ENCODE measurements at places on chromosomes 1 and 21.

GRCh38 chr1:99758073-99758511, 8.3 kb downstream of the FRRS1 start:
- DNase-seq: no peak

DNA sequence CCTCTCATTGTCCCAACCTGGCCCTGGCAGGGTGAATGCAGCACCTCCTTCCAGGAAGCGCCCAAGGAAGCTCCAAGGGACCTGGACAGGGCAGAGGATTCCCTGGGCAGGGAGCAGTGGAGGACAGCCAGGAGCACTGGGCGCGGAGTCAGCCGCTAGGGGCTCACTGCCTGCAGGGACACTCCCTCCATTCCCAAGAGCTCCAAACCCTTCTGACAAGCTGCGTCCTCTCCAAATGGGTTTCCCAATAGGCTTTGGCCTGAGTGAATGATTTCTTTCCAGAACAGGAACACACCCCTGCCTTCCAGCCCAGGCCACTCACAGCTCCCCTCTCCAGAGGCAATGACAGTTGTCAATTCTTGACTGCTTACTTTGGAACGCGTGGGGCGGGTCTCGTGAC, 128.5 kb upstream of the EDN2 start:
- DNase-seq: no peak

GRCh38 chr1:117512728-117513321, 93.0 kb upstream of the TENT5C start:
- no peak for DNase-seq

- no peak for DNase-seq
Measured at GRCh38 chr1:51293898-51294515, 36.4 kb downstream of the TTC39A start.

GRCh38 chr1:52348704-52349300, 17.2 kb downstream of the CC2D1B start:
- DNase-seq: no peak

DNA sequence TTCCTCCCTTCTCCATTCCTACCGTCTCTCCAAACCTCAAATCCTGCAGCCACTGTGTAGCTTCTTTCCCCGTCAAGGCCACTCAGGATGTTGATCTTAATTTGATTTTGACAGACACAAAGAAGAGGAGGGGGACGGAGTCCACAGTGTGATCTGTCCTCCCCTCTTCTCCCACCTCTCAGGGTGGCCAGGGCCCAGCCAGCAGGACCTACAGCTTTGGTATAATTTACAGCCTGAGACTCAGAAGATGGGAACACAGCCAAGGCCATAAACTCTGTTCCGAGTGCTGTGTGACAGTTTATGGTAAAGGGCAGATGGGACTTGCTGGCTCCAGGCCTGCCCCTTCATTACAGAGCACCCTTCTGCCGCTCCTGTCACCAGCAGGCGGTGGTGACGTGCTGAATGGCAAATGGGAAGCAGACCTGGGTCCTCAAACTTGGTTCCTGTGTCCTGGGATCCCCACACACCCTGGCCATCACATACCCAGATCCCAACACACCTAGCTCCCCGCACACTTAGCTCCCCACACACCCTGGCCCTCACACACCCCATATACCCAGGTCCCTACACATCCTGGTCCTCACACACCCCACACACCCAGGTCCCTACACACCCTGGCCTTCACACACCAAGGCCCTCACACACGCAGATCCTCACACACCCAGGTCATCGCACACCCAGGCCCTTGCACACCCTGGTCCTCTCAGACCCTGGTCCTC, 71.6 kb downstream of the CD2 start:
- DNase-seq: no peak

DNA sequence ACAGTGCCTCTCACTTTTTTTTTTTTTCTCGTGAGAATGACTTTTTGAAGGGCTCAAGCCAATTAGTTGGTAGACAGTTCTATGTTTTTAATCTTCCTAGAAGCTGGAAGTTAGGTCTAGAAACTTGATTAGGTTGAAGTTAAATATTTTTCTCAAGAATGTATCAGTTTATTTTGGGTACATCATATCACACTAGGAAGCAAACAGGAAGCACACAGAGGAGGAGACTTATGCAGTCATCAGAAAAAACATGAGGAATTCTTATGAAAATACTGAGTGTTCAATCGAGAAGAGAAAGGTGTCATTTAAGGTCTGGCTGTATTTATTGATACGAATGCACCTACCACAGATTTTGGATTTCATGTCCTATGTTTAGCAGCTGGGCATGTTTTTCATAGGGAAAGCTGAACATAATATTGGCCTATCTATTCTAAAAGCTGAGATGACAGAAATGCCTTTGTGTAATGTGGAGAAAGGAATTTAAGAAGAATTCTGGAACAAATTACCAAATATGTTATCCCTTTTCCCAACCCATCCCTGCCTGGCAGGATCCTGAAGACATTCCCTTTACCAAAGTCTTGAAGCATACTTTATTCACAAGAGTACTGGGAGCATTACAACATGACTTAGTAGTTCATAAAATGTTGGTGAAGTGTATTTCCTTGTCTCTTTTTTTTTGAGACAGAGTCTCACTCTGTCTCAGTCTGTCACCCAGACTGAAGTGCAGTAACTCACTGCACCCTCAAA, 17.5 kb upstream of the ZFP69B start:
- no peak for DNase-seq

DNA sequence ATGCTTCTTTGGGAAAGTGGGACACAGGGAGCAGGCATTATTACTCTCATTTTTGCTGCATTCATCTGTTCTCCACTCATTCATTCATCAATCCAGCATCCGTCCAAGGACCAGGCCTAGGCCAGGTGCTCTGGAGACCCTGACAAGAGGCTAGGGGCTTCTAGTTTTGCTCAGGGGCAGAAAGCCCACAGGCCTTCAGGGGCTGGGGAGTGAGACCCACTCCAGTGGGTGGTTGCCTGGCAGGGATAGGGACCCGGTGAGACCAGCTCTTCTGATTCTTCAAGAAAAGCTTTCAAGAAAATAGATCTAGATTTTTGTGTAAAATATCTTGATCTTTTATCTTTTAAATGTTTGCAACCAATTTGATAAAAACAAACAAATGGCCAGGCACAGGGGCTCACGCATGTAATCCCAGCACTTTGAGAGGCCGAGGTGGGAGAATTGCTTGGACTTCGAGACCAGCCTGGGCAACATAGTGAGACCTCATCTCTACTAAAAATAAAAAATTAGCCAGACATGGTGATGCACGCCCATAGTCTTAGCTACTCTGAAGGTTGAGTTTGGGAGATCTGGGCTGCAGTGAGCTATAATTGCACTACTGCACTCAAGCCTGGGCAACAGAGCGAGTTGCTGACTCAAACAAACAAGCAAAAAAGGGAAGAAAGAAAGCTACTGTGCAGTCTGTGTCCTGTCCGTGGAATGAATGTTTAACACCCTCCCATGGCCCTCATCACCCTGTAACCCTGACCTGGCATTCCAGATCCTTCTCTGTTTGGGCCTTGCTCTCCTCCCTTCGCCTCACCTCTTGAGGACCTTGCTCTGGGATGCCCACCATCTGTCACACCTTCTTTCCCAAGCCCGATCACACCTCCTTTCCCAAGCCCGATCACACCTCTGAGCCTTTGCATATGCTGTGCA, 17.3 kb upstream of the LRP8 start:
- no peak for DNase-seq

DNA sequence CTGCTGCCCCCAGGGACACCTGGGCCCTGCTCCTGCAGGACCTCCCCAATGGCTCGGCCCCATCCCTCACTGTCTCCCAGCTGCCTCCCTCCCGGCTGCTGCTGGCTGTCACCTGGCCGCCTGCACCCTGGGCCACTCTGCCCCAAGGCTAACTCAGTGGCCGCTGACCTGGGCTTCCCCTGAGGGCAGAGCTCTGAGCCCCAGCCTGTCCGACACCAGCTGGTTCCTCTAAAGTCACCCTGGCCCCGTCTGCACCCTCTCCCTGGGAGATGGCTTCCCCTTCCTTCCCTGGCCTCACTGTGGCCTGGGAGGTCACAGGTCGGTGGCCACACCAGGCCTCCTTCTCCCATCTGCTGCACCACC, 15.0 kb downstream of the ITGB2 start:
- DNase-seq: no peak

DNA sequence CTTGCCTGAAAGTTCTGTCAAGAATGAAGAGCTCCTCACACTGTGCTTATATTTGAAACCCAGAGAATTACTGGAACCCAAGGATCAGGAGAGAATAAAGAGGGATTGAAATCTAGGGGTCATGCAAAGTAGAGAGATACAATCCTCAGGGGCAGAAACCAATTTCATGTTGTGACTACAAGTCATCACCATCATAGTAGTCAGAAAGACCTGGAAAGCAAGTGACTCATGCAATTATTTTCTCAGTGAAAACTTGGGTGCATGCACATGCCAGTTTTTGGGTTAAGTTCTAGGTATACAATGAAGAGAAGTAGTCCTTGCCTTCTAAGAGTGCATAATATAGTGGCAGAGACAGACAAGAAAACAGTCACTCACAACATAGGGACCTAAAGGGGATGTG, 210.0 kb downstream of the ZC3H11B start:
- DNase-seq: no peak

GRCh38 chr1:93878501-93878888, 511 bp downstream of the DNTTIP2 start:
- no peak for DNase-seq

- no peak for DNase-seq
Measured at GRCh38 chr1:27785781-27786455, 12.9 kb downstream of the STX12 start.

- no peak for DNase-seq
Measured at GRCh38 chr1:33392639-33393038, 38.3 kb downstream of the PHC2 start.

GRCh38 chr1:85358702-85359438, 82.4 kb upstream of the BCL10 start:
- no peak for DNase-seq

DNA sequence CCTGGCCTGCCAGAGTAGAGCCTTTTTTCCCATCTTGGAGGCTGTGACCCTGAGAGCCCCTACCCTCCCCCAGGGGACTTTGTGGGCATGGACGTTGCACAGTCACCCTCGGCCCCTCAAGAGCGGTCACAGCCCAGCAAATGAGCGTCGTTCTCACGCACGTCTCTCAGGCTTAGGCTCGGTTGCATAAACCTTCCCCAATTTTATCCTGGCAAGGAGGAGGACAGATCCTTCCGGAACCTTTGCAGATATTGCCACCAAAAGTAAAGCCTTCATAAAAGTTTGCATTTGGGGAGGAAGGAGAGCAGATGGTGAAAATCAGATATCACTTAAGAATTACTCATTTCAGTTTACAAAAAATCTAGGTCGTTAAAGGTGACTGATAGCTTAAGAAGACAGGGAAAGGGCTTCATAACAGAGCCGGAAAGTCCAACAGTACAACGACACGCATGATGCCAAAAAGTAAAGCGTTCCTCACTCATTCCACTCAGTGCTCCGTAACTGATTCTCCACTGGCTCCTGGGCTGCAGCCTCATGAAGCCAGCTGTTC, 29.3 kb downstream of the PDE9A start:
- DNase-seq: no peak

- DNase-seq: no peak
Measured at GRCh38 chr1:197199923-197200271, 53.4 kb upstream of the ASPM start.

- peak; percentile 97 for DNase-seq
Measured at GRCh38 chr1:173122958-173123852, 72.5 kb upstream of the TNFSF18 start.

DNA sequence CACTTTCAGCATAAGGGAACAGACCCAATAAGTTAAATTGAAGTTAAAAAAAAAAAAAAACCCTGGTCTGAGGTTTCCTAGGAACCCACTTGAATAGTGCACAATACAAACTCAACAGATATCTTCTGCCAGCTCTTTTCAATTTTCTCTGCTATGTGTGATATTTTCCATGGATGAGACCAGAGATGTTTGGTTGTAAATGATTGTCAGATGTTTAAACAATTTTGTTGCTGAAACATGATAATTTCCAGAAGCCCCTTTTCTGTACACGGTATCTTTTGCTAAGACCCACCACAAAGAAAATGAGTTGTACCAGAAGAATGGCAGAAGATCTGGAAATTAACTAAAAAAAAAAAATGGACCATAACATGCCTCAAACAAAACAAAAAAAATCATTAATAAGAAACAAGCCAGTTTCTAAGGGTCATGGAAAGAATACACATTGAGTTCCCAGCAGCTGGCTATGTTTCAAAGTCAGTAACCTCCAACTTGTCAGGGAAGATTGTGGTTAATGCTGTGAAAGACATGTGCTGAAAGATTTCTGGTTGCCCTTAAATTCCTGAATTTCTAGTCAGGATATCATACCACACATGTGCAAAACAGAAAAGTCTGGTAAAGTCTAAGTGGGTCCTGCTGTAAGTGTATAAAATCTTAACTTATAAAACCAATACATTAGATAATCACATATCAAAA, 35.6 kb upstream of the MGST3 start:
- DNase-seq: no peak

DNA sequence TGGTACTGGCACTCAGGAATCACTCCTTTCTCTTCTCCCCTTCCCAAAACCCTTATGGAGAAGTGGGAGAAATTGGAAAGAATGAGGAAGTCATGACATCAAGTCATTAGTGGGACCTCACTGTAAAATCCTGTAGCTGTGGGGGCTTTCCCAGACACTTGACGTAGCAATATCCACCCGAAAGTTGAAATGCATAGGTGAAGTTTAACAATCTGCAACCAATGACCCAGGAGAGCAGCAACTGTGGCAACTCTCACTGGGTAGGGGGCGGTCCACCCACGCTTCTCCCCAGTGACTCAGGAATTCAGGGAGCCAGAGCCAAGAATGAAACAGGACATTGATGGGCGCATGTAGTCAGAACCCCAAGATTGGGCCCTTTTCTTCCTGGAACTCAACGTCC, 27.0 kb downstream of the ABCA4 start:
- DNase-seq: no peak

GRCh38 chr1:208332036-208332773, 88.0 kb upstream of the PLXNA2 start:
- DNase-seq: no peak

GRCh38 chr1:47465605-47466004, 27.8 kb downstream of the FOXD2 start:
- no peak for DNase-seq

DNA sequence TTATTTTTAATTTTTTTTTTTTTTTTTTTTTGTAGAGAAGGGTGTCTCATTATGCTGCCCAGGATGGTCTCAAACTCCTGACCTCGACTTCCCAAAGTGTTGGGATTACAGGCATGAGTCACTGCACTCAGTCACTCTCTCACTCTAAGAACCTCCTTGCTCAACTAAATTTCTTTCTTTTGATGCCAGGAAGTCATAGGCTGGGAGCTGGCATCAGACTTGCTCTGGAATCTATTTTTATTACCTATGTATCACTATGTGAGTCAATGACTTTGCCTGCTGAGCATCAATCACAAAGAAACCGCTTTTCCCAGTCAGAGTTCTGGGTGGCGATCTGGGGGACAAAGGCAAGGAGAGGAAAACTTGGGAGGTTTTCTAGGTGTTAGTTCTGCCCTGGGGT, 35.5 kb upstream of the PARP1 start:
- no peak for DNase-seq

DNA sequence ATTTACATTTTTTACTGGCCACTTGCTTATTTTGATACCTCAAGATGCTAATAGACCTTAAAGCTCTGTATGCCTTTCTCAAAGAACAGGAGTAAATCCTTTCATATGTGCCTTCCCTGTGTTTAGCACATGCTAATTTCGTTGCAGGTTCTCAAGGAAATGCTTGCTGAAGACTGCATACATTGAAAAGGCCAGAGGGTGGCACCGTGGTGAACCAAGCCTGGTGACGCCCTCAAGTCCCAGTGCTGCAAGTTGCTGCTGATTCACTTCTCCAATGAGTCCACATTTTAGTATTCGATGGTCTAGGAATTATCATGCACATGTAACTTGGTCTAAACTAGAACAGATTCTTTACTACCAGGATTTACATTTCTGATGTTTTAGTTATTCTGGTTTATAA, 94.1 kb downstream of the CLDN17 start:
- no peak for DNase-seq

Measured in SK-N-MC (cell line).